ENCODE measurements at places on chromosomes 11 and 22. TPM values are rescaled to one million over a fixed set of nuclear protein-coding genes. Genes with fewer than 3 reads are reported as not detected.

The TSPAN18 gene
- total RNA-seq: 23.2 TPM

- no peak for DNase-seq
Measured at GRCh38 chr11:133070021-133070713, 462.1 kb downstream of the OPCML start.

DNA sequence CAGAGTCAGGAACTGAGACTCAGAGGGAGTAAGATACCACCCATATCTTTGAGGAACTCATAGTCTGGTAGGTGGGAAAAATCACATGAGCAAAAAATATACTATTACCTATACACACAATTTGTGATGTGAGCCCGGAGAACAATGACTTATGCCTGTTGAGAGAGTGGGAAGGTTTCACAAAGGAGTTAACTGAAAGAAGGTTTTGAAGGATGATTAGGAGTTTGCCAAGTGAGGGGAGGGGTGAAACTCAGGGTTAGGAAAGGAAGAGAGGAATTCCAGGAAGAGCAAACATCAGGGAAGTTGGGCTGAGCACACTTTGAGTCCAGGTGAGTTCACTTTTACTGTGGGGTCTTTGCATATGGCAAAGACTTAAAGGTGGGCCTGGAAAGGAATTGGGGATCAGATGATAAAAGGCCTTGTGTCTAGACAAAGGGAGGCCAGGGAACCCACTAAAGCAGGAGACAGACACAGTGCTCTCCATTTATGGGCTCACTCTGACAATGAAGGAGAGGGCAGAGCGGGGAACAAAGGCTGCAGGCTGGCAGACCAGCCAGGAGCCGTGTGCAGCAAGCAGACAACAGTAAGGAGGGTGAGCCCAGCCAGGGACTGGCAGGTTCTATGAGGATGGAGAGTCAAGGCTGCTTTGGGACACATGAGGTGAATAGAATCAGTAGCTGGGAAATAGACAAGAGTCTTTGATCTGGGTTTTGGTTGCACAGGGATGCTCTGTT is 33.1 kb downstream of the TSPAN18 start:
- no peak for DNase-seq

DNA sequence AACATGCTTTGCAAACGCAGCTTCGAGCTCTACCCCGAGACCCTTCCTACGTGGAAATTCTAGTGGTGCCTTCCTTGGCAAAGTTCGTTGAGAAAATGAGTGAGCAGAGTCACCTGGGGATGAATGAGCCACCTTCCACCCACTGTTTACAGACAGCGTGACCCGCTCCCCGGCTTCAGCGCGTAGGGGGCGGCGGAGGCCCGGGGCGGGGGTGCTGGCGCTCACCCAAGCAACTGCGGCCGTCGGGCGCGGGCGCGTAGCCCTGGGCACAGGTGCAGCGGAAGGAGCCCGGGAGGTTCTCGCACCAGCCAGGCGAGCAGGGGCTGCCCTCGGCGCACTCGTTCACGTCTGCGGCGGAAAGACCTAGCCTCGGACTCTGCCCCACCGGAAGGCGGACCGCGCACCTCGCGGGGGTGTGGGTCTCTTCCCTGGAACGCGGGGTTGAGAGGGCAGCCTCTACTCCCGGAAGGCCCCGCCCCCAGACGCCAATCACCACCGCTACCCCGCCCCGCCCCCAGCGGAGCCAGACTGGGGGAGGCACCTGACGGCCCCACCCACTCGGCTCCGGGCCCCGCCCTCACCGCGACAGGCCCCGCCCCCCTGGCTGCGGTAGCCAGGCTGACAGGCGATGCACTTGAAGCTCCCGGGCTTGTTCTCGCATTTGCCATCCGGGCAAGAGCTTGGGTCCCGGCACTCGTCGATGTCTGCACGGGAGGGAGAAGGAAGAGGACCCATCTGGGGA is 11.8 kb downstream of the LTBP3 start:
- DNase-seq: peak; percentile 69

GRCh38 chr11:102868339-102868738 is 6.4 kb downstream of the MMP12 start:
- DNase-seq: no peak

The RASGRP2 gene
- total RNA-seq: 30.8 TPM

The OR8D4 gene
- 0.21 TPM for total RNA-seq

DNA sequence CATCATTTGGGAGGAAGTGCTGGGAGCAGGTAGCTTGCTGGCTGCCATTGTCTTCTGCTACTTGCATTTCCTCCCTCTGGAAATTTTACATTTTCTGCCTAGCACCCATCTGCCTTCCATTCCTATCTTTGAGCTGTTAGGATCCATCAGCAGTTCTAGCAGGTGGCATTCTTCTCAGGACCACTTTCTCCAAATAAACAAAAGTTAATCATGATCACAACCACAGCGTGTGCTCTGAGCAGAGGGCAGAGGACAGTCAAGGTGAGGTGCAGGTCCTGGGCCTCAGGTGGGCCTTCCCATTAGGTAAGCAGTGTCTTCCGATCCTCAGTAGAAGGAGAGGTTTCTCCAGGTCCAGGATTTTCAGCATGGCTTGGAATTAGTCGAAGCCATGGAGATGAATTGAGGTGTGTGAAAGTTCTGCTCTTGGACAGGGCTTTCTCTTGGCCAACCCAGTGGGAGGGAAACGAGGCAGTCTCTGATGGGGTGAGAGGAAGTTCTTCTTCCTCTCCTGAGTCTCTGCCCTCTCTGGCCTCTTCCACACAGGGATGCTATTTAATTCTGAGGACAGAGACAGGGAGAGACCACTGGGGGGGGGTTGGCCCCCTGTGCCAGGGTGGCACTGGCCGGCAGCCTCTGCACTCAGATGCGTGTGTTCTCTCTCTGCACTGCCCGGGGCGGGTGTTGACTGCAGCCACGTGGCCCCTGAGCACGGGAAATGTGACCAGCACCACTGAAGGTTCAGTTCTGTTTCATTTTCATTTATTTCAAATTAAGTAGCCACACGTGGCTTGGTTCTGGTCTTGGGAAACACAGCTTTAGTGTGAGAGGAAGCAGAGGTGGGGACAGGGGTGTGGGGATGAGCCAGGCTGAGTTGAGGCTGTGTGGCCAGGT is 170.8 kb downstream of the TBC1D22A start:
- DNase-seq: no peak

GRCh38 chr11:12600829-12601228 is 73.4 kb upstream of the TEAD1 start:
- DNase-seq: no peak

GRCh38 chr11:126355926-126356897 is 726 bp downstream of the ST3GAL4 start:
- DNase-seq: peak; percentile 51

The SEPTIN3 gene
- total RNA-seq: 0.51 TPM

DNA sequence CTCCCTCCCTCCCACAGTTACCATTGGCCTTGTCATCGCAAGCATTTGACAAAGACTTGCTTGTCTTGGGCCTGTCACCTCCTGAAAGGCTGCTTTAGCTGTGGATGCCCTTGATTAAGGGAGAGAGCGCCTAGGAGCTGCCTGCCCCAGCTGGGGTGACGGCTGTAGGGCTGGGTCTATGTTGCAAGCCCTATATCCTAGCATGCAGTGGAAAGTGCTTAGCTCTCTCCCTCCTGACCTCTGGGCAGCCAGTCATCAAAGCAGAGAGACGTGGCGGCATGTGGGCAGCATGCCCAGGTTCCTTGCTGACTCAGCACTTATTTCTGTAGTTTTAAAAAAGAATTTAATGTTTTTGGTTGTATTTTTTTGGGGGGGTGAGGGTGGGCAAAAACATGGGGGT is 75.9 kb downstream of the BARX2 start:
- no peak for DNase-seq

The SLC22A12 gene
- not detected for total RNA-seq

The PVALB gene
- total RNA-seq: 12.5 TPM

DNA sequence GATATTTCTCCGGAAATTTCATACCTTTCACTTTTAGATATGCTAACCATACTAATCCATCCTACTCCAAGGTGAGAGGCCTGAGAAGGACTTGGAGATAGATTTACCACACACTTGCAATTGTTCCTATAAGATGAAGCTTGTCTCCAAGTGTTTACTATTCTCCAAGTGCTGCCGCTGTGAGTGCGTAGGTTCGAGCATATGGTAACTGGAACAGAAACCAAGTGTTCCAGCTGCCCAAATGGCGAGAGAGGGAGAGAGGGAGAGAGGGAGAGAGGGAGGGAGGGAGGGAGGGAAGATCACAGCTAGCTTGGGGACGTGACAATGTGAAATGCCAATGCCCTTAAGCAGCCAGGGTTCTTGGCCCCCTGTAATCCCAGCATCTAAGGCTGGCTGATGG is 21.5 kb downstream of the ASCC2 start:
- no peak for DNase-seq

GRCh38 chr11:101816613-101817012 is 98.2 kb upstream of the CEP126 start:
- DNase-seq: peak; percentile 12

- no peak for DNase-seq
Measured at GRCh38 chr11:117693344-117693743, 103.7 kb downstream of the DSCAML1 start.

DNA sequence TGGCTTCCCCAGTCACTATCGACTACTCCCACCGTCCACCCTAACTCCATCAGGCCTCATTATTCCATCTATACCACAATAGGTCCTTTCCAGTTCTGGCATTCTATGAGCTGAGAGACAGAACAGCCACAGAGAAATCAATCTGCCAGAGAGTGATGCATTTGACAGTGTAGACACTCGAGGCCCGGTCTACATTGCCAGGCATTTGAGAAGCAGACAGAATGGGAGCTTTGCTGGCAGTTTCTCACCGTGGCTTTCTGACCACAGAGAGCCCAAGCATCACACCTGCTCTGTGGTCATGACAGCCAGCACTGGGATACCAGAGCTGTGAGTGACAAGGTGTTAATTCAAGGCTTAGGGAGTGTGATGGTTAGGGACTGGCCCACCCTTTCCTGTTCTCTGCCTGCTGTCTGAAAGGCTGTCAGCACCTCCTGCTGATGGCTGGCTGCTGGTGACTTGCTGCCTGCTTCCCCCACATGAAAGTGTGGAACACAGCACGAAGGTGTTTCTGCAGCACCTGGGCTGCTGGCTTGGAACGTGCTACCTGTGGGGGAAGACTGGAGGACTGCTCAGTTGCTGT is 137.8 kb downstream of the KIRREL3 start:
- no peak for DNase-seq

The KCNK7 gene
- 4.2 TPM for total RNA-seq

The KRTAP5-8 gene
- not detected for total RNA-seq

The VSIG10L2 gene
- not detected for total RNA-seq

GRCh38 chr11:134513585-134514120 is 101.6 kb upstream of the B3GAT1 start:
- no peak for DNase-seq

DNA sequence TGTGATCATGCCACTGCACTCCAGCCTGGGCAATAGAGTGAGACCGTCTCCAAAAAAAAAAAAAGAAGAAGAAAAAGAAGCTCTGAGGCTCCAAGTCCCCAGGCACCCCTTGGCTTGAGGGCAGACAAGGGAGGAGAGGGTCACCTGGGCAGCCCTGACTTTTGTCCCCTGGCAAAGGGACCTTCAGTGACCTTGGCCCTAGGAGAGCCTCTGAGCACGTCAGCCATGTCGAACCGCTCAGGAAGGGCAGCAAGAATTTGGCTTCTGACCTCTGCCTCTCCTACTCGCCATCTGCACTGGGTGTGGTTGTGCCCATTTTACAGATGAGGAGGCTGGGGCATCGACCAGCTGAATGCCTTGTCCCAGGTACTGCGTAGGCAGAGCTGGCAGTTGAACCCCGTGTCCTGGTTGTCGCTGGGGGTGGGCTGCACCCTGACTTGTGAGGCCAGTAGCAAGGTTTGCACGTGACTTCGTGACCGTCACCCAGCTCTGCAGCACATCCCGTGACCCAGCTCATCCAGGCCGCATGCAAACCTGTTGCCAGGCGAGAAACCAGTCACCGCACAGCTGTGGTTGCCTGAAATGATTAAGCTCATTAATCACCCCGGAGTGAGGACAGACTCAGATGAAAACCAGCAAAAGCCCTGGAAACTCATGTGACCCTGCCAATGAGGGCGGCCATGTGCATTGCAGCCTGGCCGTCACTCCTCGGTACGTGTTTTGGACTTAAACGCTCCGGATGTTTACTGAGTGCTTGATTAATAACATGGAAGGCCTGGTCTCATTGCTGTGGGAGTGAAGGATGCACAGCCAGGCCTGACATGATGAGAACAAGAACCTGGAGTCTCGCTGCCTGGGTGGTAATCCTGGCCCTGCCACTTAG is 47.7 kb upstream of the PPP6R3 start:
- DNase-seq: peak; percentile 61

- DNase-seq: no peak
Measured at GRCh38 chr11:44345781-44346180, 35.8 kb upstream of the ALX4 start.

The ACCS gene
- 17.6 TPM for total RNA-seq

The DDX25 gene
- not detected for total RNA-seq
